ENCODE measurements at places on chromosomes 7 and 10.

DNA sequence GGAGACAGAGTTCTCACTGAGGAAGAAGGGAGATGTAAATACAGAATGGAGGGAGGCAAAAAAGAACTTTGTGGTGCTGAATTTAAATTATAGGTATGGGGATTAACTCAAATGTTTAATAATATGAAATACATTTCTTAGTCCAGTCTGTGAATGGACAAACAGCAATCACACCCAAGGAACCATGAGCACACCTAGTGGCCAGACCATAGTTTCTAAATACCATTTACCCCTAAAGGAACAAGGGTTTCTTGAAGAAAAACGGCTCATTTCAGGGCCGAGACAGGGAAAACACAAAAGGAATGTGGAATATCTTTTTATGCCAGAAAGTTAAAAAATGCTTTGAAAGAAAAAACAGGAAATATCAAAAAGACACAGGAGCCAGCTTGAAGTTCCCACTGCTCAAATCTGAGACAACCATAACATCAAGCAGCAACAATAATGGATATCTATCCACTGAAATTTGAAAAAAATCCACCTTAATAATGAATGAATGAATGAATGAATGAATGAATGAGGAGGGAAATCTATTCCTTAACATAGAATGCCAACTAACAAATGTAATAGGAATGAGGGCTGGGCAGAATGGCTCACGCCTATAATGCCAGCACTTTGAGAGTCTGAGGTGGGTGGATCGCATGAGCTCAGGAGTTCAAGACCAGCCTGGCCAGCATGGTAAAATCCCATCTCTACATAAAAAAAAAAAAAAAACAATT, 8.6 kb downstream of the IPMK start:
- no peak for DNase-seq

DNA sequence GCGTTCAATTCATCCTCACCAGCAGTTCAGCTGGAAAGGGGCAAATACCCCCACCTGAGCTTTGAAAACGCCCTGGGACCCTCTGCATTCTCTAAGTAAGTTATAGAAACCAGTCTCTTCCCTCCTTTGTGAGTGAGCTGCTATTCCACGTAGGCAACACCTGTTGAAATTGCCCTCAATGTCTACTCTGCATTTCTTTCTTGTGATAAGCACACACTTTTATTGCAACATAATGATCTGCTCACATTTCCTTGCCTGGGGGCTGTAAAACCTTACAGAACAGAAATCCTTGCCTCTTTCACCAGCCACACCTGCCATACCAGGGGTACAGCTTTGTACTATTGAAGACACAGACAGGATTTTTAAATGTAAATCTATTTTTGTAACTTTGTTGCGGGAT, 155.8 kb upstream of the LANCL2 start:
- no peak for DNase-seq

DNA sequence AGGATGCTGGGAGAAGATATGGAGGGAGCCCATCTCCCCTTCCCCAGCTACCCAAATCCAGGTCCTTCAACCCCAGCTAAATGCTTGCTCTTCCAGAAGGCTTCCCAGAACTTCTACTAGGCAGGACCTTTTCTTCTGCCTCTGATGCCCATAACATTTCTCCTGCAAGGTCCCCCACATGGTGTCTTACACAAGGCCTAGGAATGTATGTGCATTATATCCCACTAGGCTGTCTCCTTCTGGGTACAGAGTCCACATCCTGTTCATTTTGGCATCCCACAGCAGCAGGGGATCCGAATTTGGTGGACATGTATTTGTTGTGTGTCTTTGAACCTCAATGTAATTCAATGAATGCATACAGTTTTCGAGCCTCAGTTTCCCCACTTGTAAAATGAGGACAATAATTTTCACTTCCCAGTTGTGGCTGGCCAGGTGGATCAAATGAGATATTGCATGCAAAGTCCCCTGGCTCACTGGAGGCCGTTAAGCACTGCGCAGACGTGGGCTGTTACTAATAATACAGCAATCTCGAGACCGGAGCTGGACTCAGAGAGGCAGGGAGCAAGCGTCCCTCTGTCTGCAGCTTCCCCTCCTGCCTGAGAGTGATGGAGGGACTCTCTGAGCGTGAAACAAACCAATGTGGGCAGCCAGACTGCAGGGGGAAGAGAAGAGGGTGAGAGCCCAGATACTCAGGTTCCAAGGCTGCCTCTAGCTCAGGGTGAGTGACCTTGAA, 18.6 kb upstream of the YWHAG start:
- DNase-seq: no peak

DNA sequence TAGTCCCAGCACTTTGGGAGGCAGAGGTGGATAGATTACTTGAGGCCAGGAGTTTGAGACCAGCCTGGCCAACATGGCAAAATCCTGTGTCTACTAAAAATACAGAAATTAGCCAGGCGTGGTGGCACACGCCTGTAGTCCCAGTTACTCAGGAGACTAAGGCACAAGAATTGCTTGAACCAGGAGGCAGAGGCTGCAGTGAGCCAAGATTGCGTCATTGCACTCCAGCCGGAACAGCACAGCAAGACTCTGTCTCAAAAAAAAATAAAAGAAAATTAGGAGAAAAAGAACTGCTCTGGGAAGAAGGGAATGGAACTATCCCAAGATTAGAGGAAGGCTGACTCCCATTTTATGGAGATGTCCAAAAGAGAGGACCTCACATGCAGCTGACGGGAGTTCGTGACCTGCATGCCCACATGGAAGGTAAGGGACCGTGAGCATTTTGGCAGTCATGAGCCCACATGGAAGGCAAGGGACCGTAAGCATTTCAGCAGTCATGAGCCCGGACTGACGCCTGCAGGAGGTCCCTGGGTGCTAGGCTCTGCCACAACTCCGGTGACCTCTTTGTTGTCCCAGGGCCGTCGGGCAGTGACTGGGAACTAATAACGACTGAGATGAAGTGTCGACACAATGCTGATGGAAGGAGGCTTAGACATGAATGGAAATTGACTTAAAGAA, 18.6 kb upstream of the GTPBP4 start:
- DNase-seq: no peak

- no peak for DNase-seq
These were observed 13.0 kb downstream of the MCMBP start for GRCh38 chr10:119859420-119860258.

- DNase-seq: peak; percentile 5
These were observed 93.9 kb downstream of the ATXN7L1 start for GRCh38 chr7:105782391-105783042.

GRCh38 chr10:34696423-34696822, 118.7 kb downstream of the PARD3 start:
- no peak for DNase-seq

- no peak for DNase-seq
These were observed 40.5 kb downstream of the C1QL3 start for GRCh38 chr10:16481052-16481728.

GRCh38 chr10:70974351-70974901, 86.1 kb upstream of the PCBD1 start:
- DNase-seq: no peak

DNA sequence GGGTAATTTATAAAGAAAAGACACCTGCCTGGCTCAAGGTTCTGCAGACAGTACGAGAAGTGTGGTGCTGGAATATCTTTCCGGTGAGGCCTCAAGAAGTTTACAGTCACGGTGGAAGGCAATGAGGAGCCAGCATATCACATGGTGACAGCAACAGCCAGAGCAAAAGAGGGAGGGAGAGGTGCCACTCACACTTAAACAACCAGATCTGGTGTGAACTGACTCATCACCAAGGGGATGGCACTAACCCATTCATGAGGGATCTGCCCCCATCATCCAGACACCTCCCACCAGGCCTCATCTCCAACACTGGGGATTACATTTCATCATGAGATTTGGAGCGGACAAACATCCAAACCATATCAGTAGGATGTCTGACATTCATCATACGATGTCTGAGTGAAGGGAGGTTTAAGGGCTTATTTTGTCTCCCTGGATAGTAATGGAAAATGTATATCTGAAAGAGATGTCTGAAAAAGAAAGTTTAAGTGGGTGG, 23.5 kb upstream of the KBTBD2 start:
- DNase-seq: no peak

- no peak for DNase-seq
These were observed 44.1 kb downstream of the DGKB start for GRCh38 chr7:14858410-14858809.

GRCh38 chr10:94683214-94684054, at the start of gene CYP2C18:
Gene CYP2C18 (plus strand): TSS chr10:94683729. CDS start chr10:94683820, 91 bp downstream.
- DNase-seq: no peak

DNA sequence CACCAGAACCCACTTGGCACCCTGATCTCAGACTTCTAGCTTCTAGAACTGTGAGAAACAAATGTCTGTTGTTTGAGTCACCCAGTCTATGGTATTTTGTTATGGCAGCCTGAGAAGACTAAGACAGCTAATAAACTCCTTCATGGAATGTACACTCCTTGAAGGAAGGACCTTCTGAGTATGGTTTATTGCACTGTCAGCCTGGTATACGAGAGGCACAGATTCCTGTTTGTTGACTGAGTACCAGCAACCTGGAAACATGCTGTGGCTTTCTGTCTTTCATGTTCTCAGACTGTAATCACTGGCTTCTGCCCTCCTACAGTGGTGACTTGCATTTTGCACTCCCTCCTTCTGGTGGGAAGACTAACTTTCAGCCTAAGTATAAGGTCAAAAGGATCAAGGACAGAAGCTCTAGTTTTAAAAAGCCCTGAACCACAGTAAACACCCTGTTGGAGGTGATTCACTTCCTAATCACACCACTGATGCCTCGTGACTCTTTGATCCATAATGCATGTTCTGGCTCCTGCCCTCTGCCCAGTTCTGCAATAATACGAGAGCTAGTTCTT, 319.0 kb upstream of the NPSR1 start:
- no peak for DNase-seq

GRCh38 chr7:55309040-55309991, 55.8 kb upstream of the LANCL2 start:
- DNase-seq: peak; percentile 7

DNA sequence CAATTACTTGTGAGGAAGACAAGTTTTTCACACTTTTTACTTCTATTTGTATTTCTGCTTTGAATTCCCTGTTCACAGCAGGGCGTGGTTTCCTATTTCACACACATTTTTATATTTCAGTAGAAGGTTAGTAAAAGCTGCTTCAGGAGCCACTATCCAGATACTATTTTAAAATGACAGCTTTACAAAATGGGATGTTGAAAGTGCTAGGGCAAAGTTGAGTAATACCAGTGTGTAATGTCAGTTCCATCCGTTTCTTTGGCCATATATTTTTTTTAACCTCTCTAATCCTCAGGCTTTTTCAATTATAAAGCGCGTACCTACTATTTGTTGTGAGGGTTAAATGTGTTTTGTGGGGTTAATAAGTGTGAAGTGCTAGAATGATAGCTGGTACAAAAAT, 276.6 kb downstream of the GPR158 start:
- no peak for DNase-seq

GRCh38 chr10:91525896-91526712, 106.8 kb downstream of the PPP1R3C start:
- no peak for DNase-seq

- DNase-seq: no peak
These were observed 80.0 kb downstream of the NRCAM start for GRCh38 chr7:108376206-108376605.

GRCh38 chr10:118504467-118505205, 90.8 kb downstream of the PRLHR start:
- DNase-seq: no peak

DNA sequence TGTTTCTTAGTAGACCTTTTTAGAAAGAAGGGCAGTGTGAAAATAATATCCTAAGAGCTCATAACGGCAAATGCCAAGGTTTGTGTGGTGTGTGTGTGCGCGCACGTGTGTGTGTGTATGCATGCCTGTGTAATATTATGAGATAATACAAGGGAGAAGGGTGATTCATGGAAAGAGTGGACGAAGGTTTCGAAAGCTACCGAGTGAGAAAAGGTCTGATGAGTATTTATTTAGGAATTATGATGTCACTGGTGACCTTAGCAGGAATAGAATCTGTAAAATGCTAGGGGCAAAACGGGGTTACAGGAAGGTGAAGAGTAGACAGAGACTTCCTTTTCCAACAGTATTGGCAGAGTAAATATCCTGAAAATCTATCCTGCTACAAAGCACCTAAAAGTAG, 107.3 kb downstream of the AHR start:
- DNase-seq: no peak

DNA sequence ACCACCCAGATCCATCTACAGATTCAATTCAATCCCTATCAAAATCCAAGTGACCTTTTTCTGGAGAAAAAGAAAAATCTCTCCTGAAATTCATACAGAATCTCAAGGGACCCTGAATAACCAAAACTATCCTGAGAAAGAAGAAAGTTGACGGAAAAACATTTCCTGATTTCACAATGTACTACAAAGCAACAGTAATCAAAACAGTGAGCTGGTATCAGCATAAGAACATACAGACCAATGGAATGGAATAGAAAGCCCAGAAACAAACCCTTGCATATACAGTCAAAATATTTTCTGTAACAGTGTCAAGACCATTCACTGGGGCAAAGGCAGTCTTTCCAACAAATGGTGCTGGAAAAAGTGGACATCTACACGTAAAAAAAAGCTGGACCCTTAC, 89.9 kb downstream of the JMJD1C start:
- DNase-seq: no peak

GRCh38 chr10:102241444-102242117, at the start of gene PITX3:
Gene PITX3 (minus strand): TSS chr10:102241512. CDS start chr10:102232080, 9,432 bp downstream.
- peak; percentile 83 for DNase-seq

DNA sequence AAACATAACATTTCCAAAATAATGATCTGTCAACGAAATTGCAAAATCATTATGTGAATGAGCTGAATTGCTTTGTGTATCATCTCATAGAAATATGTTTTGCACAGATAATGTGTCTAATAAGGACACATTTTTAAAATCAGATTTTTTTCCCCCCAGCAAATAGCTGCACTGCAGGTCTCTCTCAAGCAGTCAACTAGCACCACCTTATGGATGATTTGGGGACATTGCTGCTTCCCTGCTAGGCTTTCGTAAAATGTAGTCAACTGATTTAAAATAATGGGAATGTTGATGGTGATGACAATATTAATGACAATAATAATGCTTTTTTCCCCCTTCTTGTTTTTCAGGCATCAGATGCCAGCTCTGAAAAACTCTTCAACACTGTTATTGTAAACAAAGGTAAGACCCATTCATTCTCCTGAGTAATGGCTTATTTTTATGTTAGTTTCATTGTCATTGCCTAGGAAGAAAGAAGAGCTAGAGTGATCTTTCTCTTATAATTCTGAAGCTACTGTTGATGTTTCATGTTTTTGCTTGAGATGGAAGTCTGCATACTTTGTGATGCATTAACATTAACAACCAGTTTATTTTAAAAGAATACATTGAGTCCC, 433.6 kb upstream of the GALNT17 start:
- DNase-seq: no peak

DNA sequence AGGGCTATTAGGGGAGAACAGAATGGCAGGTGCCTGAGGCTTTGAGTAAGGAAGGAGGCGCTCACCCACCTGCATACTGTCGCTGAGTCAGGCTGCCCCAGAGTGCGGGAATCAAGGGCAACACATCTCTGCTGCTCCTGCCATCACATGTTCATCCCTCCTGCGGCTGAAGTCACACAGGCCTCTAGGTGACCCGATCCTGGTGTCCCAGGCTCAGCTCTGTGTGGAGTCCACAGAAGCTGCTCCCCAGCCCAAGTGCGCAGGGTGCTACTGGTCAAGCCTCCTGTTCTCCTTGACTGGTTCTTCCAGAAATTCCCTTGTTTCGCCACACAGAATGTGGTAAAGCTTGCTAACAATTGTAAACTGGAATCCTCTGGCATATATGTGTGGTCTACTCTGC, 96.9 kb upstream of the IL6 start:
- DNase-seq: no peak

GRCh38 chr10:68242051-68242450, 10.1 kb upstream of the ATOH7 start:
- no peak for DNase-seq
